ENCODE measurements at places on chromosomes 5 and 9. TPM values are rescaled to one million over a fixed set of nuclear protein-coding genes. Genes with fewer than 3 reads are reported as not detected.

- no peak for DNase-seq
These were observed 37.9 kb upstream of the GABRP start for GRCh38 chr5:170745481-170746071.

GRCh38 chr5:131221888-131222287 is 42.0 kb upstream of the CDC42SE2 start:
- no peak for DNase-seq

DNA sequence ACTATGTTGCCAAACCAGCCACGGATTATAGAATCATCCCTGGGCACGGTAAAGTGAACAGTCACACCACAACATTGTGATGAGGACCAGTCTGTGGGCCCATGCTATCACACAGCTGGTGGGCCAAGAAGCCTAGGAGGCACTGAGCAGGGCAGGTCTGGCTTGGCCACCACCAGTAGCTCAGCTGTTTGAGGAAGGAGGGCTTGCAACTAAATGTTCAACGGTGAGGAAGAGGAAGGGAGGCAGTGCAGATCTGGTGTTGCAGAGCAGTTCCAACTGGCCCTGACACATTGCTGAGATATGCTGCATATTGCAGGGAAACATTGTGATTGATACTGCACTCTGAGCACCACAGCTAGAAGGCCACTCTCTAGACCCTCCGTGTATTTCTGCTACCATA is 77.9 kb upstream of the ATG10 start:
- DNase-seq, result no peak

DNA sequence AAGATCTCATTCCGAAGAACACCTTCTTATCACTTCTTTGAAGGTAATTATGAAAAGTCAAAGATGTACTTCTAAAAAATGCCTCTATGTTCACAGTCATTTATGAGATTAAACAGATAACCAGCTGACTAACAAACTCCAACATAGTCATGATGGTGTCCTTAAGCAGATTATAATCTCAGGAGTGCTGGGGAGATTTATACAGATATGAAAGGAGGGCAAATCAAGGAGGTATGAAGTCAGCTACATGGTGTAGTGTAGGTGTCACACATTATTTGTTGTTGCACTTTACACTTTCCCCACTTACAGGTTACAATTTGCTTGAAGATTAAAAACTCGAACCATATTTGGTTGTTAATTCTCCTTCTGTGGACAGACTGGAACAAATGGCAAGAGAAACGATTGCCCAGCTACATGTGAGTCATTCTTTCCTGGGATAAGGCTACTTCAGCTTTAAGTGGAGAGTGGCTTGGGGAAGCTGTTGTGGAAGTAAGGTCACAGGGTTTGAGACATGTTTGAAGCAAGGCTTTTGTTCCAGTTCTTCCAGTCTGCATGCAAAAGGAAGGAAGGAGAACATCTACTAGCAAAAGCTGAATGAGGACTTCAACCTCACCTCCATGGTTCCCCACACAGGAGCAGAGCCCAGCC is 320.1 kb downstream of the ADGRV1 start:
- no peak for DNase-seq

Gene FOXD4L4
- polyA plus RNA-seq, result not detected
